Right cardiac atrium (tissue), 5 donors: ENCODE measurements at places on chromosomes 11 and 22. TPM values are rescaled to one million over a fixed set of nuclear protein-coding genes. Genes with fewer than 3 reads are reported as not detected.

GRCh38 chr11:57223601-57224000 is 13.4 kb downstream of the APLNR start:
- DNase-seq = no peak

- no peak for DNase-seq
Observed at GRCh38 chr11:27280140-27280539, 82.9 kb downstream of the CCDC34 start.

MRGPRE gene
- not detected for total RNA-seq

DNA sequence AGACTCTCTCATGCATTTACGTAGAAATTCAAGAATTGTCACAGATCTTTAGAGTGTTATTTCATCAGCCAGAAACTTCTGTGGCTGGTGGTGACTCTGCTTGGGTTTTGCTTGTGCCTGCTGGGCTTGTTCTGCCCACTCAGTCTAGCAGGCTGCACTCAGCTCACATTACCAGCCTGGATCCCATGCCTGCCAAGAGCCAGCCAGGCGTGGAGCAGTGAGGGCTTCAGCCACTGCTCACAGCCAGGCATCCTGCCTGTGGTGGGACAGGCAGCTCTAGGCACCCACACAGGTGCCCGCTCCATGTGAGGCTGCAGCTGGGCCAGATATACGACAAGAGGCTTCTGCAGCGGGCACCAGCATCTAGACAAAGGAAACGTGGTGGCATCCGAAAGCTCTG is 1213.3 kb upstream of the RAG2 start:
- peak; percentile 6 for DNase-seq

DNA sequence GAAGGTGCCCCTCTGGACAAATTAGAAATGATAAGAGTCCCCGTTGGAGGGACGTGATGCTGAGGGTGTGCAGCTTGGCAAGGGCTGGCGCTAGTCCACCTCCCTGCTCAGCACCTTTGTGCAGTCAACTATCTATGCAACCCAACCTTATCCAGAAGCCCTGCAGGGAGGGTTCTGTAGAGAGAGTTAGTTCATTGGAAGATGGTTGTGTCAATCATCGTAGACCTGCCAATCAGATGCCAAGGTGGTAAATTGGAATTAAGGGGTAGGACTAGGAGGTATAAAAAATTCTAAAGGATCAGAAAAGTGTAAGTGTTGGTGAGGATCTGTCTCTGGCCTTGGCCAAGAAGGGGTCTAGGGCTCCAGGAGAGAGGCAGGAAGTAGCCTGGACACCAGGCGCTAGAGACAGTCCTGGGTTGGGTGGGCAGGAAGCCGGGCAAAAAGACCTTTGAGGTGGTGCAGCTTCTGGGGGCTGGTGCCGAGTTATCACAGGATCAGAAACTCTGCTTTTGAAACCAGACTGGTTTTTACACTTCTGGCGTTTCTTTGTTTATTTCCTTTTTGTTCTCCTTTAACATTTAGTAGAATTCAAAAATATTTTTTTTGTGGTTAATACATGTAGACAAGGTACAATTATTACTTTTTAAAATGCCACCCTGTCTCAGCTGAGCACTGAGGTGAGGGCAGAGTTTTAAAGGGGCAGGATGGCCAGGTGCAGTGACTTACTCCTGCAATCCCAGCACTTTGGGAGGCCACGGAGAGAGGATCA is 1.6 kb downstream of the C1QTNF6 start:
- DNase-seq = peak; percentile 41

SCUBE1 gene
- total RNA-seq = 0.03 TPM

DNA sequence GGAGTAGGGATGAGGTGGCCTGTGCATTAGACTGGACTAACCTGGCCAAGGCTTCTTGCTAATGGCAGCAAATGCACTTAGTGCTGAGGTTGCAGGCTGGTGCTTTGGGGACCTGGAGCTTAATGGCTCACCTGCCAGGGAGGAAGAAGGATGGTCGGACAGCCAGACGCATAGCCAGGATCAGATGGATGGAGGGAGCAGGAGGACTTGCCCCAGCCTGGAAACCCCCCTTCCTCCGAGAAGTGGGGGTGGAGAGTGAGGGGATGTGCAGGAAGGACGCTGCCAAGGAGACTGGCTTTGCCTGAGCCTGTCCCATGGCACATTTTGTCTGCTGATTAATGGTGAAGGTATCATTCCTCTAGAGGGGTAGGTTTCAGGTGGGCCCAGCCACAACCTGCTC is 17.9 kb downstream of the IGLL1 start:
- DNase-seq = no peak

DNA sequence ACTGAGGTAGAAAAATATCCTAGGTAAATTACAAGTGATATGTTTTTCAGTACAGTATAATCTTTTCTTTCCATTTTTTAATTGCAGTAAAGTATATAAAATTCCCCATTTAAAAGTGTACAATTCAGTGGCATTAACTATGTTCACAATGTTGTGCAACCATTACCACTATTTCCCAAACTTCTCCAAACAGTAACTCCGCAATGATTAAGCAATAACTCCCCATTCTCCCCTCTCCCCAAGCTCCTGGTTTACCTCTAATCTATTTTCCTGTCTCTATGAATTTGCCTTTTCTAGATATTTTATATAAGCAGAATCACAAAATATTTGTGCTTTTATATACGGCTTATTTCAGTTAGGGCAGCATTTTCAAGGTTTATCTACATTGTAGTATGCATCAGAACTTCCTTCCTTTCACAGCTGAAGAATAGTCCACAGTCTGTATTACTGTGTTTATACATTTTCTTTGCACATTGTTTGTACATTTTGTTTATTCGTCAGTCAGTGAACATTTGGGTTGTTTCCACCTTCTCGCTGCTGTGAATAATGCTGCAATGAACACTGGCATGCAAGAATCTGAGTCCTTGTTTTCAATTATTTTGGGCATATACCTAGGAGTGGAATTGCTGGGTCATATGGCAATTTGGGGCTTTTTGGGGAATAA is 110.7 kb downstream of the RPL27A start:
- no peak for DNase-seq

- DNase-seq = no peak
Observed at GRCh38 chr11:123562829-123563228, 91.6 kb downstream of the SCN3B start.

GRCh38 chr22:41682033-41682807 is 6.4 kb downstream of the SNU13 start:
- peak; percentile 95 for DNase-seq

DNA sequence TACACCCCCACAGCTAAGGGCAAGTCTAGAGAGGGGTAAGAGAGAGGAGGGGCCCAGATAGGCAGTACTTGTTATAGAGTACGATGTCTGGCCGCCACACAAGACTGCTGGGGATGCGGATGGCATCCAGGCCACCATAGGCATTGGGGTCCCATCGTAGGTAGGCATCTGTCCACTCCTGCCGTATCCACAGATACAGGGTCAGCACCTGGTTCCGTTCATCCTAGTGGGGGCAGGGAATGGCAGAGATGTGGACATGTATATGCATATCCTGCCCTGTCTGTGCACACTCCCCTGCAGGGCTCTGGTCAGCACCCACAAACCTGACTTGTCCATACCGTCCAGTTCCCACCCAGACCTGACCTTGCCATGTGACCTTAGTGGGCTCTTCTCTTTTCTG is 2.1 kb downstream of the CHRNA10 start:
- DNase-seq = no peak

DNA sequence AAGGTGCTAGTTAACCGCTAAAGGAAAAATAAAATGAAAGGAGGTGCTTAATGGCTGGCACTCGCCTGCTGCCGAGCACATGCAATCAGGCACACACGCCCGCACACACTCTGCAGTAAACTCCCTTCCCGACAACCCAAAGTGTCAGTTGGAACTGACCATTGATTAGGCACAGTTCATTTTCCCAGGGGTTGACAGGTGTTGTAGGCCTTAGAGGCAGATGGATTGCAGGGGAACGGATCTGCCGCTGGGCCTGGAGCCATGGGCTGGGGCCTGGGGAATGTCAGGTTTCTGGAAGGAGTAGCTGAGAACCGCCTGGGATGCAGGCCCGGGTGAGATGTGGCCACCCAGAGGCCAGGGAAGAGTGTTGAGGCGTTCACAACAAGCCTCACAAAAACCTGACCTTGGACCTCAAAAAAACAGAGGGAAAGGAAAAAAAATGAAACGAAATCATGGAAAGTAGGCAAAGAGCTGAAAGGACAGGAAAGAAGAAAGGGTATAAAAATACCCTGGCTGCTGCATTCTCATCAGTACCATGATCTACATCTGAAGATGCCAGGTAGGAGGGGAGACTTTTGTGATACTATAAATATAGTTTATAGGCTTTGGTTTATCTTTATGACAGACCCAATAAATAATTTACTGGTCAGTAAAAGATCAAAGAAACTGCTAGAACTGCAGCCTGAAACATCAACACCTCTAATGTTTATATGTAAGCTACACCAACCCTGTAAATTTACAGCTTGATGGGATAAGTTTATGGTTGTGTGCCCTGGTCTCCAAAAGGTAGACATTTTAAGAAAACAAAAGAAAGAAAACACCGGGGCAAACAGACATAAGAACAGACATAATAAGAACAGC is 313.4 kb downstream of the BUD13 start:
- DNase-seq = no peak

DNA sequence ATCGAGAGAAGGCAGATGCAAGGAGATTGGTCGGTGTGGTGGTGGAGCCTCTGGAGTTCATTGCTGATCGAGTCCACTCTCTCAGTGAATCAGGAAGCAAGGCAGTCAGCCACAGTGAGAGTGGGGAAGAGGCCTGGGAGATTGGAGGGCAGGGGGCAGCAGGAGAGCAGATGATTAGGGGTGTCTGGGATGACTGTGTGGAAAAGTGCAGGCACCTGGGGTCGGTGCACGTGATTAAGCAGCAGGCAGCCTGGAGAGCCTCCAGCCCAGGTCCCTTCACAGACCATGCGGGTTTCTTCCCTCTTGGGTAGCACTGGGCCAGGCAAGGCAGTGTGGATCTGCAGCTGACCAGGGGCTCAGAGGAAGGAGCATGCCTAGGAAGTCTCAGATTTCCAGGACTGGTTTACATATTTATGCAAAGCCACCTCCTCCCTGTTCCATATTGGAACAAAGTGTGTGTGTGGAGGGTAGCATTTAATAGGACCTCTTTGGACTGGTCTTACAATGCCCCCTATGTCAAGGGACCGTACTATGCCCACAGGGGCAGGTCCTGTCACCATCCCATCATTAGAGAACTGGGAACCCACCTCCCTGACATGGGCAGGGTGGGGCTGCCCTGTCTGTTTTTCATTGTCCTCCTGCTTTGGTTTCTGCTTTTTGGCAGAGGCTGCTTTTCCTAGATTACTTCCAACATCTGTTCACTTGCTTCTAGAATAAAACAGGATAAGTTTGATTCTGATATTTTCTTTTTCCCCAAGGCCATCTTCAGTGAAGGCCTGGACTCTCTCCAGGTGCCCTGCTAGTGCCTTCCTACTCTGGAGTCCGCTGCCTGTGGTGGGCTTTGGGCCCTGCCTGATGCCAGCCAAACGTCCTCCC is 14.0 kb upstream of the GDPD5 start:
- no peak for DNase-seq

SMC1B gene
- not detected for total RNA-seq

KDM2A gene
- 46.0 TPM for total RNA-seq

GRCh38 chr22:36659762-36660509 is 43.6 kb downstream of the CACNG2 start:
- peak; percentile 93 for DNase-seq

OR4C45 gene
- not detected for total RNA-seq

AQP11 gene
- 1.6 TPM for total RNA-seq

- DNase-seq = peak; percentile 91
Observed at GRCh38 chr11:126282736-126283591, at the start of gene TIRAP. Gene TIRAP, plus strand, starts transcription at chr11:126283093. Its CDS starts 7,802 bp downstream, at chr11:126290895.

SLC35E4 gene
- 2.5 TPM for total RNA-seq

CSRP3 gene
- total RNA-seq = 2,037 TPM

- no peak for DNase-seq
Observed at GRCh38 chr11:109680127-109680526, 258.1 kb downstream of the C11orf87 start.

GRCh38 chr11:60834742-60835533 is 7.0 kb upstream of the CCDC86 start:
- DNase-seq = no peak

- DNase-seq = no peak
Observed at GRCh38 chr11:71397331-71397860, 50.8 kb downstream of the DHCR7 start.

- no peak for DNase-seq
Observed at GRCh38 chr11:116851626-116852025, 14.2 kb upstream of the APOA1 start.

DNA sequence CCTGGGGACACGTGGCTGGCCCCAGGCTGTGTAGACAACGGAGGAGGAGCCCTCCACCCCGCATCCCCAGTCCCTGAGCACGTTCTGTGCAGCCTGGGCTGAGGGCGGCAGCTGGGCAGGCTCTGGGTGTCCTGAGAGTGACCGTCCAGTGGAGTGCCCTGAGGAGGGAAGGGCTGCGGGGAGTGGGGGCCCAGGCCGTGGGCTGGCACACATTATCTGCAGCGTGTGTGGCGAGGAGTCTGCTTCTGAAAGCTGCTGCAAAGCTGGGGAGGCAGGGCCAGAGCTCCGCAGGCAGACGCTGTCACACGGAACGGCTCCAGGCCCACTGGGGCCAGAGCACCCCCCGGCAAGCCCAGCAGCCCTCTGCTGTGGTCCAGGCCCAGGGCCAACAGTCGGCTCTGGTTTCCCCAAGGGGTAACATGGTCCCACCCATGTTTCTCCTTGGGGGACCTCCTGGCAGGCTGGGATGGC is 835 bp upstream of the ANO9 start:
- DNase-seq = peak; percentile 8

CRYBB3 gene
- total RNA-seq = not detected

GRCh38 chr22:48955351-48956311 is 872.0 kb downstream of the BRD1 start:
- no peak for DNase-seq

DNA sequence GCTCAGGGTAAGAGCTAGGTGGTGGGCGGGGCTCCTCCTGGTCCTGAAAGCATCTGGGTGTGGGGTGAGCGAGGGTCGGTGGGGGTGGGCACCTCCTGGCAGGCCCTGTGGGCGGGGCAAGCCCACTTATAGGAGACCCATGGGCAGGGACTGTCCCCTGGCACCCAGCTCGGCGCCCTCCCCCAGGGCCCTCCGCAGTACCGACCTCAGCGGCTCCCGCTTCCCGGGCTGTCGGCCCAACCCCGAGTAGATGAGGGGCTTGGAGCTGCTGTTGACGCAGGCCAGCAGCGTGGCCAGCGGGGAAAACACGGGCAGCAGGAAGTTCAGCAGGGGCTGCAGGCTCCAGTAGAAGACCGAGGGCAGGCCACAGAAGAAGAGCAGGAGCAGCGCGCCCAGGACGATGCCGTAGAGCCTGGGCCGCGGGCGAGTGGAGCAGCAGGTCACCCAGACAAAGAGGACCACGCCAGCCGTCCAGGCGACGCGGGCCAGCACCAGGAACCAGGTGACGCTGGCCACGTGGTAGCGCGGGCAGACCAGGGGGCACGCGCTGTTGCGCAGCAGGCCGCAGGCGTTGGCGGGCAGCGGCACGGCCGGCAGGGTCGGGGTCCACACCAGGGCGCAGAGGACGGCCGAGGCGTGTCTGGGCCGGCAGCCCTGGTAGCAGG is 663 bp downstream of the MRGPRG start:
- peak; percentile 58 for DNase-seq

TEX12 gene
- total RNA-seq = 1.1 TPM

DNA sequence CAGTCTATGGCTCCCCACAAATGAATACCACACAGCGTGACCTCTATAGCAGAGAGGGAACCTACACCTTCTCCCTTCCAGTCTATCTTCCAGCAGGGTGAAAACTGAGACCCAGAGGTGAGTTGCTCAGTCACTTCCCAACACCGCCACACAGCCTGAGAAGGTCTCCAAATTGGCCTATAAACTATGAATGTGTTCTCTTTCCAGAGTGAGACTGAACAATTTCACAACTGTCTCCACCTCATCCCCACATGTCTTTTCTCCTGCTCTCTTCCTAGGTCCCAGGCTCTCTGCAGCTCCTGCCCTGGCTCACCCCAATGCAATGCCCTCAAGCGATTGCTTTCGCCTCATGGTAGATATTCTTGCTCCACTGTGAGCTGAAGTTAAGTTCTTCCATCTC is 14.0 kb downstream of the CLMP start:
- no peak for DNase-seq
